NCI-H1092 treated with DMSO at 0.1 percent for 48 hours (cell line): ENCODE measurements at places on chromosomes 12 and 14.

DNA sequence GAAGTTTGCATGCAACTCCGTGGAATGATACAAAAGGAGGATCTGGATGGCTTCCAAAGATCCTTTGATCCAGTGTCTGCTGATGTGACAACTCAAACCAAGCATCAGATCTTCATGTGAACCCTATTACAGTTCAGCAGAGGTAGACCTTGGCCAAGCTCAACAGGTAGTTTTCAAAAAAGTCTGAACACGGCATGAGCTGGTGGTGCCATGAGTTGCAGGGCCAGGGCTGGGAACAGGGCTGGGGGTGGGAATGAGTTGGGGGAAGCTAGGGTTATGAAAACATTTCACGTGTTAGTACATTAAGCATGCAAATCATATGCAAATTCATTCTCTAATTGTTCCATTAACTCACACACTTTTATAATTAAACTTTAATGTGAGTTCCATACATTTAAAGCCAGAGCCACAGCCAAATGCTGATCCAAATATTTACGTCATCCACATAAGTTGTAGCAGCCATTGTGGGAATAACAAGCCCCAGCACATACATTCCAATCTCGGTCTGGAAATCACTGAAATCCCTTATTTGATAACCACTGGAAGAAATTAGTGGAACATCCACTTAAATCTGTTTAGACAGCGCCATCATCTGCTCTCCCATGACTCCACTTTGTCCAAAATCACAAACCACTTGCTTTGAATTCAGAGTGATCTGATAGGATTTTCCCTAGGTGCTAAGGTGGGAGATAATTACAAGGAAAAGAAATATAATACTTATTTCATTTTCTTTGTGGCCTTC, 158.5 kb downstream of the APAF1 start:
- DNase-seq, result no peak

GRCh38 chr14:89128311-89129026, 288.6 kb downstream of the FOXN3 start:
- DNase-seq, result peak; percentile 9

GRCh38 chr12:62597253-62597652, 130.6 kb downstream of the MON2 start:
- no peak for DNase-seq

- no peak for DNase-seq
Observed at GRCh38 chr12:52355176-52355575, 12.1 kb downstream of the KRT85 start.

DNA sequence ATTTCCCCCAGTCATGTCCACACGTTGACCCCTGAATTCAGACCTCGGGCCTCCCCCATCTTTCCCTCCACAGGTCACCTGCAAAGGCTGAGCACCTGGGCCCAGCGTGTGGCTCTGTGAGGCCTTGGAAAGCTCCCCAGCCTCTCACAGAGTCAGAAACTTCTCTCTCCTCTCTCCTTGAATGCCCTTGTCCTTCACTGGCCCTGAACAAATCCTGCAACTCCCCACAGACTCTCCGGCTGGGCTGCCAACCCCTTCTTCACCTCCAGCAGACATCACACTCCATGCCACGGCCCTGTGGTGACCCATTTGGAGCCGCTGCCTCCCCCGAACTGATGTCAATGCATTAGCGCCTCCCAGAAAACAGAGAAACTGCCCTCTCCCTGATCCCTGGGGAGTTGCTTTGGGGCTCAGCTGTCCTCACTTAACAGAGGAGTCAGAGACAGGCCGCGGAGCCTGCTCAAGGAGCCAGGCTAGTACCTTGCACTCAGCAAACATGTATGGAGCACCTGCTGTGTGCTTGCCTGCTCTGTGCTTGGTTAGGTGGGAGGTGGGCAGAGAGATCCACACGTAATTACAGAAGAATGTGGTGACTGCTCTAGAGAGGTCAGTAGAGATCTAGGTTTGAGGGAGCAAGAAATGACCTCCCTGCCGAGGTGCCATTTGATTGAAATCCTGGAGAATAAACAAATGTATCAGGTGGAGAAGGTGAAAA, 99.2 kb upstream of the PWP1 start:
- DNase-seq, result no peak

- DNase-seq, result no peak
Observed at GRCh38 chr12:19191563-19191962, 62.0 kb downstream of the PLEKHA5 start.

GRCh38 chr14:99602054-99602787, 1.8 kb downstream of the CCDC85C start:
- peak; percentile 8 for DNase-seq

DNA sequence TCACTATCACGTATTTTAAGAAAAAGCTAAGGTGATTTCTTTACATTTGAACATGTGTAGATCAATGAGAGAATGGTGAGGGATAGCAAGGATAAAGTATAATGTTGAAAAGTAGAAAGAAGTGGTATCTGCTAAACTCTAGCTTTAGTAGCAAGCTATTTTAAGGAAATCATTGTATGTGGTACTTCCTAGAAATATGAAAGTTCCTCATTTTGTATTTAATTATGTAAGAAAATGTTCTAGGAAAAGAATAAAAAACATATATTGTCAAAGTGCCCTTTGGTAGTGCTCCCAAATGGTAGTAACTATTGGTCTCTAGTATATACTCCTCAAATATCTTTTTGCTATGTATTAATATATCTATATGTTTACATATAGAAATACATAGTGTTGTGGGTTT, 35.7 kb downstream of the RAB21 start:
- DNase-seq, result no peak

DNA sequence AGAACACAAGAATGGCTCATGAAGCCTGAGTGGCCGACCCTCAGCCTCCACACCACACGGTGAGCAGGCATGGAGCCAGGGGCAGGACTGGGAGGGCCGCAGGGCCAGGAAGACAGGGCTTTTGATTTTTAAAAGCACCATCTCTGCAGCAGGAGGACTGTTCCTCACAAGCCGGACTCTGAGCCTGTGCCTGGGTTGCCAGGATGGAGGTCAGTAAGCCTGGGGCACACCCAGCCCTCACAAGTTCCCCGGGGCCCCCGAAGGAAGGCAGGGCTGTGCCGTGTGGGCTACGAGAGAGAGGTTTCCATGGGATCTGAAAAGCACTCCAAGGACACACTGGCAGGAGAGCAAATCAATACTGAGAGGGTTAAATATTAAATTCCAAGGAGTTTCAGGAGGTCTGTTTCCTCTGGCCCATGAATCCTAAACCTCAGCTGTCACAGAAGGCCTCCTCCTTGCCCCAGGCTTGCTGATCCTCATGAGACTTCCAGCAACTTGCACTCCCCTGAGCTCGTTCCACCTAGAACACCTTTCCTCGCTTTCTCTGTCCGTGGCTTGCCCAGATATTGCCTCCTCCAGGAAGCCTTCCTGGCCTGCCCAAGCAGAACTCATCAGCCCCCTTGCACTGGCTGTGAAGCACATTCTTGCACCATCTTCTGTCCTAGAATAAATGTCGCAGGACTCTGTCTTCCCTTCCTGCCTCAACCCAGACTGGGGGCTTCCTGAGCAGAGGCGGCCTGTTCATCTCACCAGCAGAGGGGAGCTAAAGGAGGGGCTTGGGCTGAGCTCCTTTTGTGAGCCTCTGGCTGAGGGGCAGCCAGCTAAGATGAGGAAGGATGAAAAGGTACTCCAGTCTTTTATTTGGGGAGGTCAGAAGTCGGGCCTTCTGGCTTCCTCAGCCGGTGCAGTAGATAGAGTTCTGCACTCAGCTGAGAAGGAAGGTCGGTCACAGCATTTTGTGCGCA, 64.6 kb downstream of the CCDC88C start:
- peak; percentile 48 for DNase-seq

DNA sequence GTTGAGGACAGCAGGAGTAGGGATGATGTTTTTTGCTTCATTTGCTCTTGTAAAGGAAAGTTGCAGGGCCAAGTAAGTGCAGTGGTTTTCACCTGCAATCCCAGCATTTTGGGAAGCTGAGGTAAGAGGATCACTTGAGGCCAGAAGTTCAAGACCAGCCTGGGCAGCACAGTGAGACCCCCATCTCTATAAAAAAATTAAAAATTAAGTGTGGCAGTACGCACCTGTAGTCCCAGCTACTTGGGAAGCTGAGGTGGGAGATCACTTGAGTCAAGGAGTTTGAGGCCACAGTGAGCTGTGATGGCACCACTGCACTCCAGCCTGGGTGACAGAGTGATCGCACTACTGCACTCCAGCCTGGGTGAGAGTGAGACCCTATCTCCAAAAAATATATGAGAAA, 10.8 kb downstream of the DPF3 start:
- no peak for DNase-seq

- DNase-seq, result no peak
Observed at GRCh38 chr14:90665321-90666000, 150.8 kb downstream of the TTC7B start.

GRCh38 chr14:105126126-105126980, 42.2 kb downstream of the JAG2 start:
- DNase-seq, result no peak

GRCh38 chr12:55725556-55725955, 3.3 kb downstream of the CD63 start:
- no peak for DNase-seq

DNA sequence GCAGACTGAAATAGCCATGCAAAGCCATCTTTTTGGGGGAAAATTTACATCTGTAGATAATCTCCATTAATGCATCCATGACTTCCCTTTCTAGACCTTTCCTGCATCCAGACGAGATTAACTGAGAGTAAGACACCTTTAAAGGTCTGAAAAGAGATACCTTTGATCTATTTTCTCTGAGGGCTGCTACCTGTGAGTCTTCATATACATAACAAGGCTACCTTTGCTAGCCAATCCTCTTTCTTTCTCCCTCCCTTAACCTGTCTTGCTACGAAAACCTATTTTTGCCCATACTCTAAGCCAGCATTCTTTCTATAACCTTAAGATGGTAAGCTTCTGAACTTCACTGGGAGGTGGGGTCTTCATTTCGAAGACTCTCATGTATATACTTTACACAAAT, 908.5 kb upstream of the FBXO33 start:
- no peak for DNase-seq

- DNase-seq, result no peak
Observed at GRCh38 chr12:6538420-6539313, 4.3 kb downstream of the GAPDH start.

DNA sequence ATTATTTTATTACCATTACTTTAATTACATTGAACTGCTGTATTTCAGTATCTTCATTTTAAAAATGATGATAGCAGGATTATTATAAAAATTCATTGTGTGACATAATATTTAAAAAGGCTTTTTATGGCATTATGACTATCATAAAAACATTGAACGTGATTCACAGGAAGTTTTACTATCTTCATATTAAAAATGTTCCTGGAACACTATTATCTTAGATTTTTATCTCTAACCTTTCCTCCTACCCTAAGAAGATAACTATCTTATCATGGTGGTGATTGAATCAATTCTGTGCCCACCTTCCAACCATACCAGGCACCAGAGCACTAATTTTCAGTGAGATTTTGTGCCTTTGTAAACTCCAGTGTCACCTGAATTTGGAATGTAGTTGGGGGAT, 16.2 kb downstream of the LRRC9 start:
- no peak for DNase-seq

DNA sequence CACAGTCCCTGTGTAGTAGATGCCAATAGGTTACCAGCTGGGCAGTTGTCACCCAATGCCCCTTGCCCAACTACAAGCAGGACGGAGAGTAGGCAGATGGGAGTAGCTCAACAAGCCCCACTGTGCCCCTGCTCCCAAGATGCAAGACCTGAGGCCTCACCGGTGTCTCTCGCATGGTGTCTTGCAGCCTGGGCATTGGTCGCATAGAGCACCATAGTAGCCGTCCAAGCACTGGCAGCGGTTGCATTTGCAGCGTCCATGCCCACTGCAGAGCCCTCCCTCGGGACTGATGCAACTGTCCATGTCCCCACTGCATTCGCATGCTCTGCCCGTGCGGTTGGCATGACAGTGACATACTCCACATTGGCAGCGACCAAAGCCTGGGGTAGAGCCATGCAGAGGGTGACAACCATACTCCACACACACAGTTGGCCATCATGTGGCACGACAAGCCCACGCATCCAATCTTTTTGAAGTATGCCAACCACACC, 11.9 kb upstream of the CSAD start:
- DNase-seq, result no peak

GRCh38 chr12:9813821-9814798, 13.2 kb upstream of the KLRF1 start:
- DNase-seq, result no peak

- no peak for DNase-seq
Observed at GRCh38 chr14:38197001-38197783, 10.5 kb upstream of the SSTR1 start.

DNA sequence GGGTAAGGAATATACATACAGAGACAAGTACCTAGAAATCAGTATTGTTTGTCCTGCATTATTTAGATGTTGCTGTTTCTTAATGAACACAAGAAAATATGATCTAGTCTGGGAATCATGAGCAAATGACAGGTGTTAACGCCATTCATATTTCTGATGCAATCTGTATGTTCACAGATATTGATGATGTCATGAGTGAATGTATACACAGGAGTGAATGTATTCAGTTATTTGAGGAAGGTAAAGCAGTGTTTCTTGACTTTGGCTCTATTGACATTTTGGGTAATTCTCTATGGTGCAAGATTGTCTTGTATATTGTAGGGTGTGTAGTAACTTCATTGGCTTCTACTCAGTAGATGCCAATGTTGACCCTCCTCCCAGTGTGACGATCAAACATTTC, 26.7 kb upstream of the RTL1 start:
- no peak for DNase-seq

GRCh38 chr12:41635626-41636364, 447.7 kb downstream of the PDZRN4 start:
- no peak for DNase-seq

DNA sequence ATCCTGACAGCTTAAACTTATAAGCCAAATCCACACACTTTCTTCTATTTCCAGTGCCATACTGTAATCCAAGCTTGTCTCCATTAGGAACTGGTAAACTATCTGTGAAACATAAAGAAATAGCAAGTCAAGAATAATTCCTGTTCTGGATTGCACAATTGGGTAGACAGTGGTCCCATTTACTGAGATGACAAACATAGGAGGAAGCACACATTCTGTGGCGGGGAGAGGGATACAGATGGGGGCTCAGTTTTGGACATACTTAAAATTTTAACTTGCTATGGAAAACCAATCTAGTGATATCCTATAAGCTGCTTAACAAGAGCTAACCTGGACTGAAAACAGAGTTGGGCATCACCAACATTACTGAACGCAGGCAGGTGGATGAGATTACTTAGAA, 16.3 kb downstream of the MAP4K5 start:
- DNase-seq, result no peak

DNA sequence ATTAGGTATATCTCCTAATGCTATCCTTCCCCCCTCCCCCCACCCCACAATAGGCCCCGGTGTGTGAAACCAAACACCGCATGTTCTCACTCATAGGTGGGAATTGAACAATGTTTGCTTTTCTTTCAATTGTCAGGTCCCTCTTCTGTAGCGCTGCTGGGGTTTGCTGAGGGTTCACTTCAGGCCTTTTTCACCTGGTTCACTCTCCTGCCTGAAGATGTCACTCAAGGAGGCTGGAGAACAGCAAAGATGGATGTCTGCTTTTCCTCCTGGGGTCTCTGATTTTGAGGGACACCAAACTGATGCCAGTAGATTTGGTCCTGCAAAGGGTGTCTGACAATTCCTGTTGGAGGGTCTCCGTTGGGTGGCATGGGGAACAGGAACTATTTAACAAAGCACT, 35.8 kb downstream of the KLRK1 start:
- DNase-seq, result peak; percentile 19
